DMS 273 treated with DMSO at 0.1 percent for 48 hours (cell line): ENCODE measurements at places on chromosomes 1 and 21.

- no peak for DNase-seq
Observed at GRCh38 chr21:37877171-37877570, 39.1 kb downstream of the KCNJ6 start.

DNA sequence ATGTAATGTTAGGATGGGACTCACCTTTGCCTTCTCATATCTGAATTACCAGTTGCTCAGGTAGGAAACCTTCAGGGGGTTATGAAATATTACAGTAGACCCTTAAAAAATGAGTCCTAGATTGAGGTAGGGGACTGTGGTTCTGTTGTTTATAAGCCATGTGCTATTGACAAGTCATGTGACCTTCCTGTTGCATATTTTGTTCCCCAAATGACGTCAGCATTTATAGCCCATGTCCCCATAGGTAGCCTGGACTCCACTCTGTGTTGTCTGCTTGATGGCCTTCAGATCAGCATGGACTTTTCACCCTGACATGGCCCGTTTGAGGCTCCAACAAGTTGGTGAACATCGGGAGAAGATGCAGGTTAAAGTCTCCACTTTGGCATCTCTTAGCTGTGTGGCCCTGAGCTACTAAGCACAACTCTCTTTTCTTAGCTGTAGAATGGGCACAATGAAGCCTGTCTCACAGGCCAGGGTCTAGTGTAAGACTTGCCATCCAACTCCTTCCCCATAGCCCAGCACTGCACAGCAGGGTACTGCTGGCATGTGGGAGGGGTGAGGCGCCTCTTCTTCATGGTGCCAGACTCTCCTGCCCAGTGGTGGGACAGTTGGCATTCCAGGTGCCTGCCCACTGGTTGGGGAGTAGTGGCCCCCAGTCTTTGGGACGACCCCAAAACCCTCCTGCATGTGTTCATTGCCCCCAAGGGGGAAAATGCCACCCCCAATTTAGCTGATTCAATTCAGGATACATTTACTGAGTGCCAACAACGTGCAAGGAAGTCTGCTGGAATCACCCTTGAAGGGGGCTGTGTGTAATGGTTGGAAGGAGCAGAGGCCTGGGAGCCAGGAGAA, 36.1 kb upstream of the TTC22 start:
- DNase-seq = no peak

GRCh38 chr1:208326033-208326432, 81.8 kb upstream of the PLXNA2 start:
- no peak for DNase-seq

DNA sequence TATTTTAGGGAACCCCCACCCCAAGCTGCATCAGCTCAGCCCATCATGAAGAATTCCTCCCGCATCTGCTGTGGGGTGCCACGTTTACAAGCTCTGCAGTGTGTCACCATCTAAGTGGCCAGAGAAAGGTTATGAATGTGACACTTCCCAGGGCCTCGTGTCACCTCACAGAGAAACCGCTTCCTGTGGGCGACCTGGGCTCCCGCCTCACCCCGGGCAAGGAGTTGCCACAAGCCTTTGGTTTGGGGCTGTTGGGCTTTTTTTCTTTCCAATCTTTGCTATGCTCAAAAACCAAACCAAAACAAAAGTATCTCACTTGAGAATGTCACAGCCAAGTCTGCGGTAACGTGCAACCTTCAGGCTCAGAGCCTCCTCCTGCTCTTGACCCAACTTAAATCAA, 82.1 kb upstream of the ARHGEF16 start:
- no peak for DNase-seq

GRCh38 chr1:68178821-68179490, 53.4 kb downstream of the WLS start:
- no peak for DNase-seq

- no peak for DNase-seq
Observed at GRCh38 chr1:222555992-222556615, 8.2 kb upstream of the HHIPL2 start.

DNA sequence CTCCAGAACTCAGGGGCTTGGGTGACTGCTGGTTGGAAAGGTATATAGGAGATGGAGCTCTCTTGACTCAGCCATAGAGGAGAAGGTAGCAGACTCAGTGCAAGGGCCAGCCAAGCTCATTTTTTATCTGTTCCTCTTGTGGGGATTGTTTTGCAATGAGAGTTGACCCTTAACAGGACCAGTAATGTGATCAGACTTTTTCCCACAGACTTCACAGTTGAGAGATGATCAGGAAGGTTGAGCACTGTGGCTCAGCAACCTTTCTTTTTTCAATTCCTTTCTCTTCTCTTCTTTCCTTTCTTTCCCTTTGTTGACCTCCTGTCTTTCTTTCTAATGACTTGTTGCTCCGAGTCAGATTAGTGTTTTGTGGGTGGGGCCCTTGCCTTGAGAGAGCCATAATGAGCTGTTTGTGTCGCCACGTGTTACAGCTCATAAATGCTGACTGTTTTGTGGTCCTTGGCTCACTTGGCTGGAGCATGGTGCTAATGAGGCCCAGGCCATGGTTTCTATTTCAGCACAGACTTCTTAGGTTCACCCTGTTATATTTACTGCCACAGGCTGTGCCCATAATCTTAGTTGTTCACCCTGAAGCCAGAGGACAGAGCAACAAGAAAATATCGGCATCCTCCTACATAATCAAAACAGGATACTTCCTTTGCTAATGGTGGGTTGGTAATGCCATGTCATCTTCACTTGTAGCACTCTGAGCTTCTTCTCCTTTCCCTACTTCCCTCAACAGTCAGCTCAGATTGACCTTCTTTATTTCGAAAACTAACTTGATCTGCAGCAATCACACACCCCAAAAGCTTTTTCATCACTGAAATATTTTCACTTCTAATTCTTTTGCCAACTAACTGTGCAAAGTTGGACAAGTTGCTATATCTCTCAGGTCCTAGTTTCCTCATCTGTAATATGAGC, 13.9 kb downstream of the ADAM30 start:
- DNase-seq = no peak

GRCh38 chr1:67405473-67406245, 24.5 kb downstream of the SERBP1 start:
- DNase-seq = no peak

DNA sequence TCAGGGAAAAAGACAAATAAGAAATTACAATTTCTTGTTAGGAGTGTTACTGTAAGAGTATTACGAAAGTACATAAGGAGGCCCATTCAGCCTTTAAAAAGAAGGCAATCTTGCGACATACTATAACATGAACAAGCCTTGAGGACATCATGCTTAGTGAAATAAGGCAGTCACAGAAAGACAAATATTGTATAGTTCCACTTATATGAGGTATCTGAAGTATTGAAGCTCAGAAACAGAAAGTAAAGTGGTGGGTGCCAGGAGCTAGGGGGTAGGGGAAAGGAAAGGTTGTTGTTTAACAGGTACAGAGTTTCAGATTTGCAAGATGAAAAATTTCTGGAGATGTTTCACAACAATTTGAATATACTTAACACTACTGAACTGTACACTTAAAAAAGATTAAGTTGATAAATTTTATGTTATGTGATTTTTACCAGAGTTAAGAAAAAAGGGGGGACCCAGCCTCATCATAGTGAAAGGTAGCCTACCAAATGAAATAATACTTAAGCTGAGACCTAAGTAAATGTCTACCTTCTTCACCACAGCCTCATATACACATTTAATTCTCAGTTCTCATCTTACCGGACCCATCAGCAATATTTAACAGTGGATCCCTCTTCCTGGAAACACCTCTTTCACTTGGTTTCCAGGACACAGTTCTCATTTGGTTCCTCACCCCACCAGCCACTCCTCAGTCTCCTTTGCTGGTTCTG, 19.5 kb downstream of the USP24 start:
- no peak for DNase-seq

- DNase-seq = no peak
Observed at GRCh38 chr21:38863843-38864363, 58.2 kb downstream of the ETS2 start.

- DNase-seq = no peak
Observed at GRCh38 chr21:34606051-34606450, 8.9 kb downstream of the RCAN1 start.

DNA sequence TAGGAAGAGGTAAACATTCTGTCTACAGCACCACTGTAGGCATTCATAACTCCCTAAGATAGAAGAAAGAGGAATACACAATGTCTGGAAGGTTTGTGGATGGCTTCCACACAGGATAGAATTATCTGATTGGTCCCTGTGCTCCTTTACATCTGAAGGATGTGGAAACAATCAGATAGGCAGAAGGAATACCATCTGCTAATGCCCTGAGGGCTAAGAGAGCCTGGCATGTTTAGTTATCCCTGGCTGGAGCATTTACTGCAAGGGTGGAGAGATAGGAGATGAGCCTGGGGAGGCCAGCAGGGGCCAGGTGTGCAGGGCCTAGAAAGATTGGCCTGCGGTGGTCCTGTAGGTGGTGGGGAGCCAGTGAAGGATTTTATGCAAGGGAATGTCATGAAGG, 8.6 kb upstream of the ACBD3 start:
- DNase-seq = peak; percentile 25

DNA sequence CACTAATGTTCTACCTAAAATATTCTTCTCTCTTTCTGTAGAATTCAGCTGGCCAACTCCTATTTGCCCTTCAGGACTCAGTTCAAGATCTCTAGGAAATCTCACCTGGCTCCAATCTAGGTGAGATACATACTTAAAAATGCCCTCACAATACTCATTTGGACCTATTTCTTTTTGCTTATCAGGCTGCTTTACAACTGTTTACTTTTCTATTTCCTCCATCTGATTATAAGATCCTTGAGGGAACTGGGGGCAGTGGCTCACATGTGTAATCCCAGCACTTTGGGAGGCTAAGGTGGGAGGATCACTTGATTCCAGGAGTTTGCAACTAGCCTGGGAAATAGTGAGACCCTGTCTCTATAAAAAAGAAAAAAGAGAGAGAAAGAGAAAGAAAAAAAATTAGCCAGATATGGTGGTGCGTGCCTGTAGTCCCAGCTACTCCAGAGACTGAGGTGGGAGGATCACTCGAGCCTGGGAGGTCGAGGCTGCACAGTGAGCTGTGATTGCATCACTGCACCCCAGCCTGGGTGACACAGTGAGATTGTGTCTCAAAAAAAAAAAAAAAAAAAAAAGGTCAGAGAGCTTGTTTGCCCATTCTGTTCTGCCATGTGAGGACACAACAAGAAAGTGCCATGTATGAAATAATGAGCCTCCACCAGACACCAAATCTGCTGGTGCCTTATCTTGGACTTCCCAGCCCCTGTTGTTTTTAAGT, 14.8 kb downstream of the EFCAB14 start:
- DNase-seq = no peak
